ENCODE measurements at places on chromosomes 5 and 9.
A peak's percentile ranks its signal among the peaks of the same experiment; 100 is the strongest.

GRCh38 chr5:43780586-43780985 lies 177.6 kb downstream of the NNT start:
- no peak for DNase-seq

DNA sequence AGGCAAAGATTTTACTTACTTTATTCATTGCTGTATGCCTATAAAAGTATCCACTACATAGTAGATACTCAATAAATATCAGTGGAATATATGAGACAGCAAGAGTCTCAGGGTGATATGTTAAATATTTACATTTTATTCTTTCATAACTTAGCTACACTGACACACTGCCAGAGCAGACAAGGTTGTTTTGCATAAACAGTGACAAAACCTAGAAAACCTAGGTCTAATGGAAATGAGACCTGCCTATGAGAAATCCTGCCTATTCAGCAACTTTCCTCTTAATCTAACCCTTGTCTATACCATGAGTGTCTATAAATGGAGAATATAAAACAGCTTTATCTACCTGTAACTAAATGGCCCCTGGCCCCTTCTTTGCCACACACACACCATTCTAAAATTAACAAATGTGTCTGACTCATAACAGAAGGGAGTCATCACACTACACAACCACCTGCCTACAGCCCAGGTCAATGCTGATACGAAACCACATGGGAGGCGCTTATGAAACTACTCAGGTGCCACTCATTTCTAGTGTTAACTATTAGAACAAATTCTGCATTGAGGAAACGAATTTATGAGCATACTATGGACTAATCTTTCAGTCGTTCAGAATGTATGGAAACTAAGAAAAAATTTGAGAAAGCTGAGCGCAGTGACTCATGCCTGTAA lies 60.3 kb downstream of the UBAP2 start:
- DNase-seq: peak; percentile 12

DNA sequence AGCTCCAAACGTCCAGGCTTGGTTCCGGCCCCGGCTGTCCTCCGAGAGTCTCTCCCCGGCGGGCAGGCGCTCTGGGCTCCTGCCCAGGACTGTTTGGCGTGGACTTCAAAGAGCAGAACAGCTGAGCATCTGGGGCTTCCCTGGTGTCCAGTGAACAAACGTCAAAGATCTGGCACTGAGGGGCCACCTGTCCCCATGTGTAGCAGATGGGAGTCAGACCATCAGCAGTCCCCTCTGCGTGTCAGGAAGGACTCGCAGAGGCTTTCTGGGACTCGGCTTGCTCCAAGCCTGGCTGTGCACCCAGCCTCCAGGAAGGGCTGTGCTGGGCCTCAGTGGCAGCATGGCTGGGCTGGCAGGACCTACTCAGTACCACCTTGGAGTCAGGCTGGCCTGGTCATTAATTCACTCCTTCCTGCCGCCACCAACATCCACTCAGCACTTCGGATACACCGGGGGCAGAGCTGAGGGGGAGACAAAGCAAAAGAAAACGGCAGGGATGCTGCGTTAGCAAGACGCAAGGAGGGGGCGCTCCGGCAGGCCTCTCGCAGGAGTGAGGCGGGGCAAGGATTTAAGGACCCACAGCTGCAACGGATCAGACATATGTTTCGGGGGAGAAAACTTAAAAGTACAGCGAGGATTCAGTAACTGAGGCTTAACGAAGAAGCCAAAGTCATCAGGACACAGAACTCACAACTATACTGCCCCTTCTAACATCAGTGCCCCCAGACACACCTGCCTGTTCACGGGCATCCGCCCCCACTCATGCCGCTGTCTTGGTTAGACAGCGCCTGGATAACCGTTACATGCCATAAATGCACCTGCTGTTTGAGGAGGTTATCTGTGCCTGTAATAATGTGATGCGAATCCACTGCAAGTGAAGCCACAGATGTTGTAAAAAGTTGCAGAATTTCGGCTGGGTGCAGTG lies 164.5 kb upstream of the PHYKPL start:
- no peak for DNase-seq

GRCh38 chr9:61666849-61667371 lies 477.1 kb downstream of the SPATA31A7 start:
- no peak for DNase-seq

GRCh38 chr5:143676802-143677201 lies 135.2 kb upstream of the HMHB1 start:
- no peak for DNase-seq

- no peak for DNase-seq
Measured at GRCh38 chr5:150075806-150076205, 10.5 kb downstream of the CSF1R start.

GRCh38 chr9:33125461-33125860 lies 41.7 kb downstream of the B4GALT1 start:
- no peak for DNase-seq

DNA sequence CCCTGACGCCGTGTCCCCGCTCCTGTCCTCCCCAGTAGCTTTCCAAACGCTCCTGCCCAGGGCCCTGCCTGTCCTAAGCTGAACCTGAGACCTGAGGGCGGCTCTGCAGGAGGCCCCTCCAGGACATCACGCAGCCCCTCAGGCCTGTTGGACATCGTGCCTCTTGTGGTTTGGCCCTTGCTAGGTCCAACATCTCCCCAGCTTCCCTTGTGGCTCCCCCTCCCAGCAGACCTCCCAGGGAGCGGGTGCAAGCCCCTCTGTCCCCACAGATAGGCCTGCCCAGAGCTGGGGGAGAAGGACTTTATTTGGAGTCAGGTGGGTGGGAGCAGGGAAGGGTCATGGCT lies 4.1 kb downstream of the OBP2B start:
- DNase-seq: no peak

- DNase-seq: no peak
Measured at GRCh38 chr9:76906647-76906975, 697 bp upstream of the PRUNE2 start.

DNA sequence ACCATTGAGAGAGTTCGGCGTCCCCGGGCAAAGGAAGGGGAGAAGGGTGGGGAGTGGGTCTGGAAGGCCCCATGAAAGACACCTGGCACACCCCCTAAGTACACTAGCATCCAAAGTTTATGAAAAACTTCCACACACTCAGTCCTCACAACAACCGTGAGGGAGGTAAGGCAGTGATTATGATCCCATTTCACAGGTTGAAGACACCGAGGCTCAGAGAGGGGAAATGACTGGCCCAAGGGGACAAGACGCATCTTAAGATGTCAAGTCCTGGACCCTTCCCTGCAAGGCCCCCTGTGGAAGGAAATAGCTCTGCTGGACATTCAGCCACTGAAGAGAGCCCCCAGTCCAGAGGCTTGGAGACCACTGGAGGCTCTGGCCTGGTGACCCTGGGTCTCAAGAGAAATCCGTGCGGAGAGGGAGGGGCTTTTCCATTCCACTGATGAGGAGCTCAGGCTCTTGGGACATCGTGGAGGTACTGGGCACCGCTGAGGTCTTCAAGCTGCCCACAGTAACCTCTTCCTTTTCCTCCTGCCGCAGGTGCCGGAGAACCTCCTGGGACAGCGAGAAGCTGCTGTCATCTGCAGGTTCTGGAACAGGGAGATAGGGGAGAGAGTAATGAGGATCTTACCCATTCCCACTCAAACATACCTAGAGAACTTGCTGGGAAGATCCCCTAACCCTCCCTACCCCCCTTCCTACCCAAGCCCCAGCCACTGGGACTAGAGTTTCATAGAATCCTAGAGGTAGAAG lies 5.2 kb downstream of the SMIM33 start:
- no peak for DNase-seq

GRCh38 chr5:93891491-93892480 lies 150.4 kb upstream of the POU5F2 start:
- no peak for DNase-seq

GRCh38 chr5:159878988-159879471 lies 37.3 kb upstream of the ADRA1B start:
- DNase-seq: no peak

DNA sequence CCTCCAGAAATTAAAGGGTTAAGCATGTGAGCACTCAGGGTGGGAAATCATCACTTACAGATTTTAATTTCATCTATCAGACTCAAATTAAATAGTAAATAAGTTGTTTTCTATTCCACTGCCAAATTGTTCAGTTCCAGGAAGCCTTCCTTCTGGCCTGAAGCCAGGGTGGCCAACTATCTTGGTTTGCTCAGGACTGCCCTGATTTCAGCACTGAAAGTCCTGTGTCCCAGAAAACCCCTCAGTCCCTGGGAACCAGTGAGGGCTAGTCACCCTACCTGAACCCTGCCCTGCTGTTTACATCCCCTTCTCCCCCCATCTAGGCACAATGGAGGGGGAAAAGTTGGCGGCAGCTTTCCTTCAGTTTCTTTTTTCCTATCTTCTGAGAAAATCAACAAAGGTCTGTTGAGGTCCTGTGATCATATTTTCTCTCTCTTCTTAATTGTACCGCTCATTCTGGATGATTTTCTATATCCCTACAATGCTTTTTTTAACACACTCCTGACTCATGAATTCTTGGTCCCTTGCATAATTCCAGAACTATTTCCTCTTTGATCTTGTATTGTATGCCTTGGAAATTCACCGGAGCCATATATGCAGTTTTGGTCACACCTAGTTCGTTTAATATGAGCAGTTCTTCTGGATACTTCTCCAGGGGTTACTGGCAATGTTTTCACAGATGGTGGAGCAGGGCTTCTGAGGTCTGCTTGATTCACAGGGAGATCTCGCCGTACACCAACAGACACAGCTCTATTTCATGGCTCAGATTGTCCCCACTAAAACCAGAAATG lies 103.8 kb downstream of the MAP1B start:
- no peak for DNase-seq

- DNase-seq: no peak
Measured at GRCh38 chr5:52065182-52065581, 681.9 kb downstream of the ISL1 start.

DNA sequence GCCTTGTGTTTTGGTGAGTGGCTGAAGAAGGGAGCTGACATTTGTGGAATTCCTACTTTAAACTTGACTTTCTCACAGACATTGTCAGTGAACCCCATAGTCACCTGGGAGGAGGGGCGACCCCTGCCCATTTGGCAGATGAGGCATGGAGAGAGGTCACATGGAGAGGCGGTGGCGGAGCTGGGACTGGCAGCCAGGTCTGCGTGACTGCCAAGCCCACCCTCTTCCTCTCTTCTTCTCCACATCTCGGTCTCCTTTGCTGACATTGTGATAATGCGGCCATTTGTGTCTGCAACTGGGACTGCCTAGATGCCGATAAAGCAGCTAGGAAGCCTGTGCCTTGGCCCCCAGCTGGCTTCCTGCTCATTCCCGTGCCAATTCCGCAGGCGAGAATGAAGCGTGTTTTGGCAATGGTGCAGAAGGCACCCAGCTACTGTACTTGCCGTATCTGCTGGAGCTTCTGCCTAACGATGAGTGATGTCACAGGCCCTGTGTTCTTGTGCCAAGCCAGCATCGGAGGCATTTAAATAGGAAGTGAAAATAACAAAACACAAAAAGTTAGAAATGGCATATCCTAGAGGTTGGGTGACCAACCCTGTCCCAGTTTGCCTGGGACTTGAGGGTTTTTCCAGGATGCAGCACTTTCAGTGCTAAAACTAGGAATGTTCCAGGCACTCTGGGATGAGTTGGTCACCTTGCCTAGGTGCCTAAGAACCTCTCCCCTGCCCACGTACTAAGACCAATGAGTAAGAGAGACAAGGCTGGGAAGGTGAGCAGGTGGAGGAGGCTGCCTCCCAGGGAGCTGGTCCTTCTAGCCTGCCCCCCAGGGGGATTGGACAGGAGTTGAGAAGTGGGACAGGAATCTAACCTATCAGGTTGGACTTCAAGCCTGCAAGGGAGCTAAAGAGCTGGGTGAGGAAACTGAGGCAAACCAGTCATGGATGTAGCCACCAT lies 23.6 kb downstream of the OLFML2A start:
- DNase-seq: no peak

- no peak for DNase-seq
Measured at GRCh38 chr9:129368444-129368978, 190.4 kb upstream of the IER5L start.

DNA sequence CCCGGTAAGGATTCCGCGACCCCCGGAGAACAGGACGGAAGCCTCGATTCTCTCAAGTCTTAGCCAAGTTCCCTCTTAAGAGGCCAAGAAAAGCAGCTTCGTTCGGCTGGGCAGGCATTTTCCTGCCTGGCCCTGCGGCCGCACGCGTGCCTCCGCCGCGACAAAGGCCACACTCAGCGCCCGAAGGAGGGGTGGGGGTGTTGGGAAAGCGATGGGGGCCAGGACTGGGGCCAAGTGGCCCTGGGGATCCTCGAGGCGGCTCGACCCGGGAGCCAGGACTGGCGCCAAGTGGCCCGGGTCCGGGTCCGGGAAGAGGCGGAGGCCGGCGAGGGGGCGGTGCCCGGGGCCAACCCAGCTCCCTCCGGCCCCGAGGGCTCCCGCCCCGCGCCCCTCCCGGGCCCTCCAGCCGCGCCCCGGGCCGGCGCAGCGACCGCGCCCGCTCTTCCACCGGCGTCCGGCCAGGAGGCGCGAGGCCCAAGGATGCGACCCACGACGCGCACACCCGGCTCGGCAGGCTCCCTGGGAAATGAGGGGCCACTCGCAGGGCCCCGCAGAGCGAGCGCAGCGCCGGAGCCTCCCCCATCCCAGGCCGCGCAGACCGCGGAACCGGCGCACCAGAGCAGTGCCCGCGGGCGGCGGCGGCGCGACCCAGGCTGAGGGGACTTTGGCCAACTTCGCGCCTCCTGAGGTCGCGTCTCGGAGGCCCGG lies 756 bp downstream of the VAV2 start:
- DNase-seq: no peak

GRCh38 chr5:91049800-91050199 lies 333.3 kb downstream of the ARRDC3 start:
- DNase-seq: no peak

- DNase-seq: no peak
Measured at GRCh38 chr5:175456105-175456742, 12.2 kb upstream of the DRD1 start.
